ENCODE measurements at places on chromosomes 13 and 19.
A peak's percentile ranks its signal among the peaks of the same experiment; 100 is the strongest.

GRCh38 chr13:39281539-39282150, 243.4 kb downstream of the NHLRC3 start:
- no peak for DNase-seq

GRCh38 chr19:10568062-10568825, 535 bp downstream of the CDKN2D start:
- no peak for DNase-seq

GRCh38 chr13:104416973-104417372, 1350.8 kb upstream of the SLC10A2 start:
- no peak for DNase-seq

GRCh38 chr13:52599848-52600603, 42.2 kb upstream of the HNRNPA1L2 start:
- DNase-seq, result peak; percentile 77

- no peak for DNase-seq
Observed at GRCh38 chr13:32262619-32263018, 52.5 kb downstream of the ZAR1L start.

GRCh38 chr19:39398297-39398864, 7.2 kb downstream of the MED29 start:
- DNase-seq, result no peak

DNA sequence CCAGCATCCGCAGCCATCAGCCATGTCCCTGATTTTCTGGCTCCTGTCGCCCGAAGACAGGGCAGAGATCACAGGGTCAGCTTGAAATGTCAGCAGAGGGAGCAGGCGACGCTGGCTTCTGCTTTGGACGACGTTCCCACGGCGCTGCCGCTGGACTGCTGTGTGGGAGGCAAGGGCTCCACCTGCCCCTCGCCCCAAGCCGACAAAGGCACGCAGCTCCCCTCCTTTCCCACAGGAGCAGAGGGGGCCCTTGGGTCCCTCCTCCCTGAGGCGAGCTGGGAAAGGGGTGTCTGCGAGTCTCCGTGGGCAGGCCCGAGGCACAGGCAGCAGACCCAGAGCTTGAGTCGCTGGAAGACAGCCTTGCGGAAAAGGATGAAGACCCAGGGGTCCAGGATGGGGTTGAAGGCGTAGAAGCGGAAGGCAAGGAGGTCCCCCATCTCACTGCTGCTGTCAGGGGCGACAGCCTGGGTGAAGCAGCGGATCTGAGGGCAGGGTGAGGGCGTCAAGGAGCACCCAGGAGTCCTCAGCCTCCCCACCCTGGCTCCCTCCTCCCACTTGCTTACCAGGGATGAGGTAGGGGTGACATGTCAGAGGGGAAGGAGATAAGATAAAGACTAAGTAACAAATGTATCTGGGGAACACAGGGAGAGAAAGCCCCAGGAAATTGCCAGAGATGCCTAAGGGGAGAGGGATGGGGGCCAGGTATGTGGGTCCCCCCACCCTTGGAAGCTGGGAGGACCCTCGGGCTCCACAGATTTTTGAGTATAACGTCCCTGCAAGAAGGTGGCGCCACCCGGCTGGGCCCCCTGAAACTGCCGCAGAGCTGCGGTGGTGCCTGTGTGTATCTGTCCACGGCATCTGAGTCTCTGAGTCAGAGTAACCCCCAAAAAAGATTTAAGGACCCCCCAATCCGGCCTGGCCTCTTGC, 3.4 kb downstream of the PTGIR start:
- peak; percentile 54 for DNase-seq

DNA sequence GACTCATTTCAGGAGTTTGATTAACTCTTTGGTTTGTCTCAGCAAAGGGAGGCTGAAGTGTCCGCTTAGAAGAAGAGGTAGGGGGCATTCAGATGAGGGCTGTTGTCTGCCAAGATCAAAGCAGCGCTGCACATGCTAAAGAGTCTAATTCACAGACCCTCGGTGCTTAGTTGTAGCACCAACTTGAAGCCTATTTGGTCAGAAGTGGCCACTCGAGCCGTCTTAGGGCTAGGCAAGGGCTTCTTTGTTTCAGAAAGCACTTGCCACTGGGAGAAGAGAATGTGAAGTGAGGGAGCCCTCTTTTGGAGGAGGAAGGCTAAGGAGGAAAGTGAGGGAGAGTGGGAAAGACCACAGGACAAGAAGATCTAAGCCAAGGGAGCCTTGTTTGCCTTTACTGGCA, 313.4 kb upstream of the TMTC4 start:
- no peak for DNase-seq

GRCh38 chr13:78299832-78300623, 303.3 kb downstream of the POU4F1 start:
- DNase-seq, result no peak

DNA sequence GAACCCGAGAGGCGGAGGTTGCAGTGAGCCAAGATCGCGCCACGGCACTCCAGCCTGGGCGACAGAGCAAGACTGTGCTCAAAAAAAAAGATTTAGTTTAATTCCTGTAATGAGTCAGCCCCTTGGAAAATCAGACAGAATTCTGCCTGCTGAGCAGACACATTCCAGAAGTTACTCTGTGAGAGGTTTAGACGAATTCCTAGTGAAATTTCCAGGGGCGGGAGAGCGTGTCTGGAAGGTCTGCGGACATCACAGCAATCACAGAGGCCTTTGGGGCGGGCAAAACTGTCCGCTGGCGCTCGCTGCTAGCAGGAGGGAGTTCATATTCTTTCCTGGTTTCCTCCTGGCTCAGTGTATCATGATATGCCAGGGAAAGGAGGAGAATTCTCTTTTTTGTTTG, 17.5 kb downstream of the MISP start:
- no peak for DNase-seq

DNA sequence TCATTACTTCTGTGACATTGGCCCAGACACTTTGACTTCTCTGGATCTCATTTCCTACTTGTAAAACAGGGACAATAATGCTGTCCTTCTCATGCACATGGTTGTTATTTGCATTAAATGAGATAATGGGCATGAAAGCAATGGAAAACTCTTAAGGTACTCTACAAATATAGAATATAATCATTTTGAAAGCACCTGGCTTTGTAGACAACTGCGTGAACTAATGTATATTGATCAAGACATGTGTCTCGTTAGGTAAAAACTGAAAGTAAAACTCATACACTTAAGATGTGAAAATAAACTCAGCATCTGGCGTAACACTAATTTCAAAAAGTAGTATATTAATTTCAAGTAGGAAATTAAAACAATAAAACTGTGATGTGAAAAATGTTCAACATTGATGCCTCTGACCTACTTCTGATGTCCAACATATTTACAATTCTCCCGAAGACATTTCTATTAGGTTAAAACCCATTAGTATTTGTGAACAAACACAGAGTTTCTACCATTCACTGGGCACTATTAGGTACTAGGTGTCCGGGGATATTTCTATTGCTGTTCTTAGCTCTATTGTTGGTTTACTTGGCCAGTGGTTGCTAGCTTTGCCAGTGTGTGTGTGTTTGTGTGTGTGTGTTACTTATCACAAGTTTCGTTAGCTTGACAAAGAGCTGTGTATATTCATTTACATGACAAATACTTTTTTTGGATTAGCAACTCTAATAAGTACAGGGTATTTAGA, 220.5 kb downstream of the KCNRG start:
- no peak for DNase-seq

GRCh38 chr13:48429886-48430285, 17.0 kb upstream of the LPAR6 start:
- no peak for DNase-seq

DNA sequence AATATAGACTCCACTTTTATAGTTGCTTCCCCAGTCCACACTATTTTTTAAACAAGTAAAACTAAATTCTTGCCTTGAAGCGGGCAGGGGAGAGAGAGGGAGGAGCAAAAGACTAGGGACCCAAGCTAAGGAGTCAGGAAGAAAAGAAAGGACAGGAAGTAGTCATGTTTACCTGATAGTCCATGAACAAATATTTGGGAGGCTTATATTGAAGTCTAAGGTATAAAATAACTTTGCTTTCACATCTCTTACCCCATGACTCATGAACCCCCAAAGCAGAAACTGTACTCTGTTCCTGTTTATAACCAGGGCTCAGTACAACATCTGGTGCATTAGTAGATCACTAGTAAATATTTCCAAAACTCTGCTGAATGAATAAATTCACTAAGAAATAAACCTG, 67.3 kb downstream of the ZAR1L start:
- no peak for DNase-seq

DNA sequence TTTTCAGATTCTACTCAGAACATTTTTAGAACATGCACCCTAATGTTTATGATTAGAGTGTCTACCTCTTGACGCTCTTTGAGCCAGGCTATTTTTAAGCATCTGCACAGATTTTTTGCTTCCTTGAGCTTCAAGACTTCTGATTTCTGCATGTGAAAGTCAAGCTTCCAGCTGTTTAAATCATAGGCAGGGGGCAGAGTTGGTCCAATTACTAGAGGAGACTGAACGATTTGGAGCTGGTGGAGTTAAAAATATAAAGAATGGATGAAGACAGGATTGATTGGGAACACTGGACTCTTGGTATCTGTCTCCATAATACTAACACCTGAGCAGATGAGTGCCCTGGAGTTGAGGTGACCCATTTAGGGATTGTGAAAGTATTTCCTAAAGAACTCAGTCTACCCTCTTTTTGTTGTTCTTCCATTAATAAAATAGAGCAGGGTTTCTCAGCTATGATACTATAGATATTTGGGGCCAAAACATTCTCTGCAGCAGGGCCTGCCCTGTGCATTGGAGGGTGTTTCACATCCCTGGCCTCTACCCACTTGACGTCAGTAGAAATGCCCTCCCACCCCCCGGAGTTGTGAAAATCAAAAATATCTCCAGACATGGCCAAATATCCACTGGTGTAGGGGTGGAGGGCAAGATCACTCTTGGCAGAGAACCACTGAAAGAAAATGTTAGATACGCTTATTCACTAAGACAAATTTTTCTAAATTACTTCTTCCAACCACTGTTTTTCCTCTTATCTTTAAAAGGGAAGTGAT, 160.1 kb downstream of the COG6 start:
- no peak for DNase-seq

- DNase-seq, result no peak
Observed at GRCh38 chr19:55461974-55462626, 658 bp upstream of the ISOC2 start.

GRCh38 chr19:18278521-18279265, 2.7 kb downstream of the JUND start:
- DNase-seq, result peak; percentile 18

- DNase-seq, result no peak
Observed at GRCh38 chr13:32647926-32648325, 61.7 kb downstream of the PDS5B start.

GRCh38 chr19:44808463-44809371, at the start of gene BCAM:
Gene BCAM (plus strand): TSS chr19:44809103. CDS start chr19:44809125, 22 bp downstream.
- peak; percentile 81 for DNase-seq

DNA sequence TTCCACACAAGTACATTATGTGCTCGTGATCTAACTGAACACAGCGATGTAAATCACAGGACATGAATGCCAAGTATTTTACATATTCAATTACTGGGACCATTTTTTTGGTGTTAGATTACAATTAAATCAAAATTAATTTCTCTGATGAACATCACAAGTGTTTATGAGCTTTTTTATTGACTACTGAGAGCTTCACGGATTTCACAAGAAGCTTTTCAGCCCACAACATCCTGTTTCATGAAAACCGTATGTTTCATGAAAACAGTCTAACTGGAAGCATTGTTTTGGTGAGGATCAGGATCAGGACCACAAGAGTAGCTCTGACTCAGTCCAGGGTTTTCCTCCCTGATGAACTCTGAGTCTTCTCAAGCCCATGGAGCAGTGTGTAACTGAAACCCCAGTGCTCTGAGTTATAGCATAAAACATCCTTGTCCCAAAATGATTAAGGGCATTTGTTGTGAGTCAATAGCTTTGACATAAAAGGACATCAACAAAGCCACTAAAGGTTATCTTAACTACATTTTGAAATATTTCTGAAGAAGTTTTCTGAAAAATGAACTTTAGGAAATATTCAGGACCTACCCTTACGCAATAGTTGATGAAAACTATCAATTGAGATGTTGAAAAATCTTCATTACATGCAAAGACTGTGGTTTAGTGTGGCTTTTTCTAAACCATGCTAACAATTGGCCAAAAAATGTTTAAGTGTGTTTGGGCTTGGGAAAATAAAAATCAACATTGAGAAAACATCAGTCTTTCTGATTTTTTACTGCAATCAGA, 49.3 kb downstream of the UFM1 start:
- DNase-seq, result no peak

DNA sequence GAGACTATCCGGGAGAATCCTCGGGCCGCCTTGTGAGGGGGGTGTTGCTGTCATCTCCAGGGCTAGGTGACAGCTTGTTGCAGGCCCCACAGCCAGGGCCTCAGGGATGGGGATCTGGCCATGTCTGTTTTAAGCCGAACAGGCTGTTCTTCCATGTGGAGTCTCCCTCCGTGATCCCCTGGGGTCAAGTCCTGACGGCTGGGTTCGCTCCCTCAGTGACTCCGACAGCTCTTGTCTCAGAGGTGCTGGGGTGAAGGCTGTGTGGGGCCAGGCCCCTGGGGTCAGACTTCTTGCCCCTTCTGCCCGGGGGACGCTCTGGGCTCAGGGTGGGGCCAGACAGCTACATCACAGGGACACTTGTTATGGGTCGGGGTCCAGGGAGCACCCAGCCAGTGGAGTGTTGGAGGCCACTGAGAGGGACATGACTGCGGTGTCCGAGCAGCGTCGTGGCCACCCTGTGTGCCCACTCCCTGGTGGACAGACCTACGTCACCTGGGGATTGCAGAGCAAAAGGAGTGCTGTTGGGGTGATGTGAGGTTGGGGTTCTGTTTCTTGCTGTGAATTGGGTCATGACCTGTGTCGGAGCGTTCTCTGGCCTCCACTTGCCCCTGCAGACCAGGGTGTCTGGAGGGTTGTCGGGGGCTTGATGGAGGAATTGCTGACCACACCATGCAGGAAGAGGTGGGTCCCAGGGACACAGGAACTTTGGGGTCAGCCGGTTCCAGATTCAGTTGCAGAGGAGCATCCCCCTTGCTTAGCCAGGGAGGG, 21.5 kb downstream of the EPN1 start:
- DNase-seq, result no peak

GRCh38 chr13:101739382-101740178, 287.1 kb downstream of the ITGBL1 start:
- DNase-seq, result no peak

- peak; percentile 50 for DNase-seq
Observed at GRCh38 chr13:27975564-27976361, 6.6 kb upstream of the CDX2 start.

DNA sequence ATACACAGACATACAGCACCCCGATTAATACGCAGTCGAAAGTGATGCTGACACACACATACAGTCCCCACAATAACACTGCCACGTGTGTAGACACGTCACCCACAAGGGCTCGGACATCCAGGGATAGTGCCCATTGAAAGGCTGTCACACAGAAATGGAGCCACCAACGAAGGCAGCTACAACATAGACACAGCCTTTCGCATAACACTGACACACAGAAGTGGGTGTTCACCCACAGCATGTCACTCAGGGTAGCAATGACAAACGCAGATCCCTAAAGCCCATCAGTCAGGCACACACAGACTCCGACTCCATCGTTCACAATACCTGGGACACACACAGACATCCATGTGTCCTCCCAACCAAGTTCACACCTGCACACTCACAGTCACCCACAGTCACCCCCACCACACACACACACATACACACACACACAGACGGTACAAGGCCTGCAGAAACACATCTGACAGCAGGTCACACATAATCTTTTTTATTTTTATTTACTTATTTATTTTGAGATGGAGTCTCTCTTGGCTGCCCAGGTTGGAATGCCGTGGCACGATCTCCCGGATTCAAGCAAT, 10.4 kb upstream of the NANOS3 start:
- DNase-seq, result no peak

- no peak for DNase-seq
Observed at GRCh38 chr19:35404879-35405622, 34.2 kb downstream of the GPR42 start.

GRCh38 chr19:55301459-55302317, 17.9 kb downstream of the BRSK1 start:
- peak; percentile 98 for DNase-seq

- DNase-seq, result no peak
Observed at GRCh38 chr13:86020351-86021002, 221.3 kb upstream of the SLITRK6 start.
